Left ventricle myocardium superior (tissue), 1 donor: ENCODE measurements at places on chromosomes 2 and 18.

DNA sequence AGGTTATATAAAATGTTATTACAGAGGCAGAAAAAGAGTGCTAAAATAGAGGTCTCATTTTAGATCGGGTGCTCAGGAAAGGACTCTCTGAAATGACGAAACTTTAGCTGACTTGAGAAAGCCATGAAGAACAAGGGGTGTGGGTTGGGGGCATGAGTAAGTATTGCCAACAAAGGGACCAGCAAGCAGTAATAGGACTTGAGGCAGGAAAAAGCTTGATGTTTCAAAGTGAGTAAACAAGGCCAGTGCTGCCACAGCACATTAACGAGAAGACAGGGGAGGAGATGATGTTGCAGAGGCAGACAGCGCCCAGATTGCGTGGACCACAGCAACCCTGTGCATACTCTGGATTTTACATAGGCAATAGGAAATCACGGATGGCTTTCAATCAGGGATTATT lies 318.8 kb downstream of the ZEB2 start:
- DNase-seq = no peak

- DNase-seq = no peak
Measured at GRCh38 chr2:56001947-56002346, 78.4 kb upstream of the EFEMP1 start.

GRCh38 chr2:167843217-167843616 lies 404.2 kb downstream of the STK39 start:
- DNase-seq = no peak

DNA sequence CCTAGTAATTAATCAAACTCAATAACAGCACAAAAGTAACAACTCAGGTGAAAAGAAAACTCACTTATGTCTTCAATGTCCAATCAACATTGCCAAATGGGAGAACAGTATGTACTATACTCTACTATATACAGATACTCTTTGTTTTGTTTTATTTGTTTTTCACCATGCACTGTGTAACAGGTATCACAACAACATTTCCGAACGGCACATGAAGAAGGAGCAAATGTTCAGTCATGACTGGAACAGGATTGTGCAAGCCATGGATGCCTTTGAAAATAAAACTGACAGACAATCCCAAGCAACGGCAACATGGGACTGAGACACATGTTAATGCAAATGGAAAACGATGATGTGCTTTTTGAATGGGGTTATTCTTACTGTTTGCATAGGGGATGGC lies 334.9 kb upstream of the THUMPD2 start:
- no peak for DNase-seq

DNA sequence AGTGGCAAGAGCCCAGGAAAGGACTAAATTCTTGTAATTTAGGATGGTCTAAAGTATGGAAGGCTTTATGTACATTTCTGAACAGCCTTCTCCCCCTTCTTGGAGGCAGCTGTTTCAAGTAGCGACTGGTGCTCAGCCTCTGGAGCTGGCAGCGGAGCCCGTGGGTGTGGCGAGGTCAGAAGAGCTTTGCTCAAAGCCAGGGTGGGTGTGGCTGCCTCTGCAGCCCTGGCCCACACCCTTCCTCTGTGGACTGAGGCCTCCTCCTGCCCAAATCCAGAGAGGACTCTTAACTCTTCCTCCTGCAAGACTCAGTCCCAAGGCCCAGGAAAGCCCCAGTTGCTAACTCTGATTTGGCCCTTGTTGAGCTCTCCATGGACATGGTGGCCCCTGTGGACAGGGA lies 202.1 kb upstream of the REV1 start:
- peak; percentile 84 for DNase-seq

DNA sequence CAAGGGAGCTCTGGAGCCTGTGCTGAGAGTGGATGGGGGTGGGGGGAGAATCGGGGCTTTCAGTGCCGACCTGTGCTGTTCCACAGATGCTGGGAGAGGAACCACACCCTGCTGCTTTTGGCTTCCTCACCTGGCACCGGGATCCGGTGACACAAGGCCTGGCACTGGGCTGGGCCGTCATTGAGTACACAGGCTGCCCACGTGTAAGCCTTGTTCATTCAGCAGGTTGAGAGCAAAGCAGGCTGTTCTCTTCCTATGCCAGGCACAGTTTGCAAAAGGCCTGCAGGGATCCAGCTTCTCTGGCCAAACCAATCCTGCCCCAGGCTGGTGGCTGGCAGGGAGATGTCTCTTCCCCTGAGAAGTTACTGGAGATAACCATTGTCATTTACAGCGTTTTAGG lies 17.1 kb downstream of the TRIB2 start:
- peak; percentile 80 for DNase-seq

DNA sequence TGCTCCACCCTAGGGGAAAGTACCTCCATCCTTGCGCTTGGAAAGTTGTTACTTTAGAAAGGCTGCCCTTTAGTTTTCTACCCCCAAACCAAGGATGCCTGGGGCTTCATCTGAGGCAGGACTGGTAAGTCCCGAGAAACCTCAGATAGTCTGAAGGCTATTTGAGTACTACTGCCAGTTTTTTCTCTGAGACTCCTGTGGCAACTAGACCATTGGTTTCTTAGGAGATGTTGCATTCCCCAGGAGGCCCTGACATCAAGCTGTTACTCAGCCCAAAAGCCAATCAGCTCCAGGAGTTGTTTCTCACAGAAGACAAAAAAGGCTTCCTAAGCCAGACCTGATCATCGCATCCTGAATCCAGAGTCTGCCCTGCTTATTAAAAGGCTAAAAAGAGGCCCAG lies 67.2 kb downstream of the COLEC12 start:
- DNase-seq = no peak

- no peak for DNase-seq
Measured at GRCh38 chr2:218471982-218472381, 53.1 kb downstream of the VIL1 start.

DNA sequence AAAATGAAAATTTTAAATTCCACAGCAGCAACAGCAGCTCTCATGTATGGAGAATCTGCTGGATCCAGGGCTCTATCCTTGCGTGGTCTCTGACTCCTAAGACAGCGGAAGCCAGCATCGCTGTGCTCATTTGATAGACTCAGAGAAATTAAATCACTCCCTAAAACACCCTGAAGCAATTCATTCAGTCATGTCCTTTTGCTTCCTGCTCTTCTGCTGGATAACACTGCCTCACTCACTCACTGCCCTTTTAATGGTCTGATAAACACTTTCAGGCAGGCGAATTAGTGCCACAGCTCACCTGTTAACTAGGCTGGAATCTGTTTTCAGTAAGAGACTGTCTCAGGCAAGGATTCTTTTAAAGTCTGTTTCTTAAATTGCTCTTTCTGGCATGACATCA lies 10.0 kb downstream of the WIPF1 start:
- no peak for DNase-seq
